Posterior cingulate gyrus (tissue), 11 donors: ENCODE measurements at places on chromosomes 3 and 15.
A peak's percentile ranks its signal among the peaks of the same experiment; 100 is the strongest.

DNA sequence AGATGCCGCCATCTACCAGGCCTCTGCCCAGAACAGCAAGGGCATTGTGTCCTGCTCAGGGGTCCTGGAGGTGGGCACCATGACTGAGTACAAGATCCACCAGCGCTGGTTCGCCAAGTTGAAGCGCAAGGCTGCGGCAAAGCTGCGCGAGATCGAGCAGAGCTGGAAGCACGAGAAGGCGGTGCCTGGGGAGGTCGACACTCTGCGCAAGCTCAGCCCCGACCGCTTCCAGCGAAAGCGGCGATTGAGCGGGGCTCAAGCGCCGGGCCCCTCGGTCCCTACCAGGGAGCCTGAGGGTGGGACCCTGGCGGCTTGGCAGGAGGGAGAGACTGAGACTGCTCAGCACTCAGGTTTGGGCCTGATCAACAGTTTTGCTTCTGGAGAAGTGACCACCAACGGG is 22.6 kb downstream of the ALPK3 start:
- DNase-seq = no peak

DNA sequence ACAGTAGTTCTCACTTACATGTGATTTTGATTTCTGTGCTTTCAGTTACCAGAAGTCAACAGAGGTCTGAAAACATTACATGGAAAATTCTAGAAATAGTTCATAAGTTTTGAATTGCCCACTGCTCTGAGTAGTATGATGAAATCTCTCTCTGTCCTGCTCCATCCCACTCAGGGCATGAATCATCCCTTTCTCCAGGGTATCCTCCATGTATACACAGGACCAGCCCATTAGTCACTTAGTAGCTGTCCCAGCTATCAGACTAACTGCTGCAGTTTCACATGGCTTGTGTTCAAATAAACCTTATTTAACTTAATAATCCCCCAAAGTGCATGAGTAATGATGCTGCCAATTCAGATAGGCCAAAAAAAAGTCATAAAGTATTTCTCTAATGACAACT is 38.6 kb downstream of the EPHA3 start:
- no peak for DNase-seq

DNA sequence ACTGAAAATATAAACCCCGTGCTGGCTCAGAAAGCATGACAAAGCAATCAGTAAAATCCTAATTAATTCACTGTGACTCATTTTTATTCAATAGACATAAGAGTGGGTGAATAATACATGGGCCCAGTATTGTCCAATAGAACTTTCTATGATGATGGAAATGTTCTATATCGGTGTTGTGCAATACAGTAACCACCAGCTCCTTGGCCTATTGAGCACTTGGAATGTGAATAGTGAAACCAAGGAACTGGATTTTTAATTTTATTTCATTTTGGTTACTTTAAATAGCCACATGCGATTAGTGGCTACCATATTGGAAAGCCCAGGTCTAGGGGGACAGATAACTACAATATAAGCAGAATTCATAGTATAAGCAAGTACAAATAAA is 69.8 kb upstream of the PPP2R3A start:
- DNase-seq = no peak

GRCh38 chr15:85097250-85097649 is 115.6 kb downstream of the PDE8A start:
- no peak for DNase-seq

DNA sequence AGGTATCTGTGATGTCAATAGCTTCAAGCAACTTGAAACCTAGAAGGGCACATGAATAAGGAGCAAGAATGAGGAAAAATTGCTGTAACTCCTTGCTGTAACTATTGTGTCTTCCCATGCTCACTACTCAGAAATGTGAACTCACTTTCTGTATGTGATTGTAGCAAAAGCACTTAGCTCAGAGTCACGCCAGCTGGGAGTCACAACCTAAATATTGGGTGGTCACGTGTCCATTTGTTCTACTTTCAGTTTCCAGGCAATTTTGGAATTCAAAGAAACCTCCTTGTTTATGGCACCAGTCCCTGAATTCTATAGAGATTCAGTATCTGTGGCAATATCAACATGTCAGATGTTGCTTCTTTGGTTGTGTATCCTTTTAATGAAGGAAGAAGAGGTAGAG is 241.6 kb upstream of the AZI2 start:
- no peak for DNase-seq

DNA sequence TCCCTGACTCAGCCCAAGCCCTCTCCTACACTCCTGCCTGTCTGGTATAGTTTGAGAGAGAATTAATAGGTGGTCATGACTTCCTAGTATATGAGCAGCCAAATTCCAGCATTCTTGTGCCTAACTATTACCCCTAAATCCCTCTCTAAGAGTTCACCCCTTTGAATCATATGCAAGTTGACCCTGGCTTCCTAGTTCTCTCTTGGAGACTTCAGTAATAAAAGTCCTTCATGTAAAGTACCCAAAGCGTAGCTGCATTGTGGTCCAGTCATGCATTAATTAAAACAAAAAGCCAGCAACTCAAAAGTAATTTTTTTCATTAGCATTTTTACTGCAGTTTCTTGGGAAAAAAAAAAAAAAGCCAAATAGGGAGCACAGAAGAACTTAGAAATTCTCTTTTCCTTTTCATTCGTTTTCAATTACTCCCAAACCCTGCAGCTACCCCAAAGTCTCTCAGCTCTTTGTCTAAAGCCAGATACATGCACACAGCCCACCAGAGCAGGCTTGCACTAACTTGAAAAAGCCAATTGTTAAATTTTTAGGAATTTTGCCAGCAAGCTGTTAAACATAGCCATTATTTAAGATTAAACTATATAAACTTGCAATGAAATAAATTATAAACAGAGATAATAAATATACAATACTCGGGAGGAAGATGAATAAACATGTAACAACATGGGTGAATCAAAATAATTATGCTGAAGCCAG is 50.1 kb upstream of the STT3B start:
- no peak for DNase-seq

GRCh38 chr3:170324962-170325361 is 32.6 kb upstream of the SKIL start:
- no peak for DNase-seq

DNA sequence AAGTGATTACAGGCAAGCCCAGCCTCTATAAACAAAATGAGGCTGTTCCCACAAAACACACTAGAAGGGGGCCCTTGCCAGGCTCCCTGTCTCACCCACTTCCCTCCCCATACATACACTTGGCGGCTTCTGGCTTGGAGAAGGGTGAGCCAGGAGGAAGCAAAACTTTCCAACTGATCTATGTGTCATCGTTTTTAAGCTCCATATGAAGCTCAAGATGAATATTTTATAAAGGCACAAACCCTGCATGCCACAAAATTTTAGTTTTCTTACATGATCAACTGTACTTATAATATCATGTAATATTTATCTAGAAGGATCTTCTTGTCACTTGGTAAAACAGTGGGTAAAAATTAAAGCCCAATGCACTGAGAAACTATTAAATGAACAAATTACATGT is 80.8 kb upstream of the TJP1 start:
- DNase-seq = no peak

- peak; percentile 8 for DNase-seq
Observed at GRCh38 chr3:146250449-146251382, at the start of gene PLSCR4. TSS of gene PLSCR4 (minus strand) at chr3:146251105. CDS start at chr3:146222071, 29,034 bp downstream.

GRCh38 chr15:56948000-56948763 is 29.7 kb downstream of the TCF12 start:
- DNase-seq = no peak

GRCh38 chr15:70023769-70024491 is 73.8 kb downstream of the TLE3 start:
- DNase-seq = no peak

DNA sequence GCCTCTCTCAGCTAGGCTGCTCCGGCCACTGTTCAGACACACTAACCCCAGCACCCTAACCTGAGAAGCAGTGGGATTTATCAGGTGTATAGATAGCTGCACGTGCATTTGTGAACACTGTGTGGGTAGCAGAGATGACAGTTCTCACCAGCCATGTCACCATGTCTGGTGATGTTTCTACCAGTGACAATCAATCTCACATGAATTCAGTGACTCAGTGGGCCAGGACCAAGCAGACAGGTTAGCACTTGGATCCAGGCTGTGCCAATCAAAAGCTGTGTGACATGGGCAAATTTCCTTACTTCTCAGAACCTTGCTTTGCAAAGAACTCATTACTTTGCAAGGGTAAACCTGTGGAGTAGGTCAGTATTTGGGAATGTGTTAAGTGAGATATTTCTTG is 65.3 kb upstream of the GATM start:
- DNase-seq = no peak

DNA sequence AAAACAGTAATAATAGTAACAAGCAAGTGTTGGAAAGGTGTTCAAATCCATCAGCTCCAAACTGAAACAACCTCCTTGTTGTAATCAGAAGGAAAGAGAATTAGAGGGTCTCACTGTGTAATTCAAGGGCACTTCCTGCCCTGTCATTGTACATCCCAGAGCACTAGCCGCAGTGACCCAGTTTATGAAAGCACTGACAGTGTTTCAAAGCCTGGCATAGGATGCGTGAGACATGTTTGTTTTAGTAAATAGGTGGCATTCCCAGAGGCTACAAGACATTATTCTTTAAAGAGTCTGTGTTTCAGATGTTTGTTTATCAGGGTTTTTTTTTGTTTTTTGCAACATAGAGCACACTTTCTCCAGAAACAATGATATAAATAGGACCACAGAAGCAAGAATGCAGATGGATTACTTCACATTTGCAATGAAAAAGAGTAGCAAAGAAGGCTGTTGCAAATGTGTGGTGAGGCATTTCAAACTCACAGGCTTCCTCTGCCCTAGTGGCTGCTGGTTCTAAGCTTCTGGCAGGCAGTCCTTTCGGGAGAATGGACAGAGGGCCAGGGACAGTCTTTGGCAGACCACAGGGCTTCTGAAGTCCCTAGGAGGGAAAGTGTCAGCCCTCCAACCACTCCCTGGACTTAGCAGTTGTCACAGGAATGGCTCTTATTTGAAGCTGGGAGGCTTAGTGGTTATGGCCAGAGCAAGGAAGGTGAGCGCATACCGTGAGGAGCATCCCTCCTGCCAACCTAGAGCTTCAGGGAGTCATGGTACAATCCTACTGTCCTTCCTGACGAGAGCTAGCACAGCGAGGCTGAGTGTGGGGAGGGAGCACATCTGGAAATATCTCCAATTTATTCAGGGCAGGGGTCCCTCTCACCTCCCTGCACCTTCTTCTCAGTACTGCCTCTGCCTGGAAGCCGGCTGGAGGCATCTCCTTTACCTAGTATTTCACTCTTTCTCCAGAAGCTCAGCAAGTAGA is 31.4 kb upstream of the TIPARP start:
- no peak for DNase-seq

- no peak for DNase-seq
Observed at GRCh38 chr3:136883967-136884720, 22.1 kb downstream of the NCK1 start.

DNA sequence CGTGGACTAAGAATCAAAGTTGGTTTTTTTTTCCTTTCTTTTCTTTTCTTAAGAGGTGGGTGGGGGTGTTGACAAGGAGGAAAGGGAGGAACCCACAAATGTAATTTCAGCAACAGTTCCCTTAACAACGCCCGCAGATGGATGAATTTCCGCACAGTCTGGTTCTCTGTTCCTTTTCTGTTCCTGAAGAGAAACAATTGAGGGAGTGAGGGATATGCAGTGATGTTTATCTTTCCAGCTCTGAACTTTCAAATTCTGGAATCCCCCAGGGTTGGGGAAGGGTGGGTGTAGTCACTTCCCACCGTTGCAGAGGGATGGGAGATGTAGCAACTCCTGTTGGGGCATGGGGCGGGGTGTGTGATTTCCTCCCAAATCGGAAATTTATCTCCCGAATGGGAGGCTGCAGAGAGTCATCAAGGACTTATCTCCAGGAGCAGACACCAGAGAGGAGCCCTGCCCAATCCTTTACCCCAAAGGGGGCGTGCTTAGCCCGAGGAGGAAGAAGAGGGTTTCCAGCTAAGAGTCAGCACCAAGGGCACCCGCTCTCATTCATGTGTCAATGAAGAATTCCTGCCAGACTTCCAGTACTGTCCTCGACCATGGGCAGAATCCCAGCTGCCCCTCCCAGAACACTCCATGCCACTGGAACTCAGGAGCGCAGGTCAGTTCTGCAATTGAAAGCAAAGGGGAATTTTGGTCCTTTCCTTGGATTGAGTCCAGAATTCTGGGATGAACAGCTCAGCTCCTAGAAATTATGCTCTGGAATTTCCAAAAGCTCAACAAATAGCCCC is 35.0 kb upstream of the CFAP161 start:
- DNase-seq = no peak

- no peak for DNase-seq
Observed at GRCh38 chr3:76998555-76998954, 41.3 kb upstream of the ROBO2 start.

GRCh38 chr15:51536965-51537574 is 85.5 kb downstream of the DMXL2 start:
- DNase-seq = no peak

DNA sequence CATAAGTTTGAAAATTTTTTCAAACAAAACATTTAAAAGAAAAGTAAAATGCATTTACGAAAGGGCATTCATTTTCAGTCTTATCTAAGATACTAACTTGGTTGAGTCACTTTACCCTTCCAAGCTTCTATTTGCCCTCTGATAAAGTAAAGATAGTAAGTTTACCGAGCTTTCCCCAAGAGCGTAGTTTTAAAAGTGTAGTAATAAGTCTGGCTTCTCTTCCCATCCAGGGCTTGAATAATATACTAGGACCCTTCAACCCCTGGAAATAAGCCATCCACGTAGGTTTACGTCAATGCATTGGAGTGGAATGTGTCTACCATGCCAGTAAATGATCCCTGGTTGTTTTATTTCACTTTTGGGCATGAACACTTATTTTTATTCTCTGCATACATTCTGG is 608.3 kb downstream of the NTRK3 start:
- no peak for DNase-seq

- DNase-seq = no peak
Observed at GRCh38 chr3:145175626-145176025, 985.4 kb downstream of the PLOD2 start.

GRCh38 chr3:131485119-131485518 is 17.7 kb downstream of the MRPL3 start:
- no peak for DNase-seq

GRCh38 chr15:39051626-39052322 is 487.2 kb upstream of the RASGRP1 start:
- no peak for DNase-seq

- no peak for DNase-seq
Observed at GRCh38 chr3:153372326-153372725, 210.3 kb downstream of the RAP2B start.

GRCh38 chr3:100044369-100044768 is 69.9 kb downstream of the FILIP1L start:
- no peak for DNase-seq

DNA sequence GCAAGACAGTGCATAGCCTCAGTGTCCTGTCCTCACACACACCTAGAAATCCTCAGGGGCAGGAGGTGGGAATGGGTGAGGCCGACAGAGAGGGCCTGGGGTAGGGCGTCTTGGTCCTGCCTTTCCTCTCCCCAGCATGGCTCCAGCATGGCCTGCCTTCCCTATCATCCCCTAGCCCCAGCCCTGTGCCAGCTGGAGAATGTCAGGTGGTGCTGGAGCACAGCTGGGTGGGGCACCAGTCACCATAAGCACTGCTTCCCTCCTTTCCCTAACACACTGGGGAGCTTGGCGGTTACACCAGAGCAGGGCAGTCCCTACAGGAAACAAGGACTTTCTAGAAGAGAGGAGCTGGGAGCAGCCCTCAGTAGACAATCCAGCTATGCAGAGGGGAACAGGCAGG is 236.8 kb downstream of the KLF13 start:
- no peak for DNase-seq

GRCh38 chr15:30990446-30991254 is 778 bp downstream of the MTMR10 start:
- no peak for DNase-seq

- no peak for DNase-seq
Observed at GRCh38 chr15:76533060-76533820, 196.7 kb downstream of the ISL2 start.

GRCh38 chr3:47017504-47018268 is 38.2 kb downstream of the NBEAL2 start:
- DNase-seq = no peak
